ENCODE measurements at places on chromosomes 13 and 19. TPM values are rescaled to one million over a fixed set of nuclear protein-coding genes. Genes with fewer than 3 reads are reported as not detected.

GRCh38 chr13:96810104-96810503 lies 184.2 kb downstream of the OXGR1 start:
- DNase-seq = no peak

The MEDAG gene
- 634 TPM for total RNA-seq

The SLC7A10 gene
- not detected for total RNA-seq

GRCh38 chr13:99354371-99354951 lies 47.3 kb upstream of the GPR183 start:
- DNase-seq = no peak

DNA sequence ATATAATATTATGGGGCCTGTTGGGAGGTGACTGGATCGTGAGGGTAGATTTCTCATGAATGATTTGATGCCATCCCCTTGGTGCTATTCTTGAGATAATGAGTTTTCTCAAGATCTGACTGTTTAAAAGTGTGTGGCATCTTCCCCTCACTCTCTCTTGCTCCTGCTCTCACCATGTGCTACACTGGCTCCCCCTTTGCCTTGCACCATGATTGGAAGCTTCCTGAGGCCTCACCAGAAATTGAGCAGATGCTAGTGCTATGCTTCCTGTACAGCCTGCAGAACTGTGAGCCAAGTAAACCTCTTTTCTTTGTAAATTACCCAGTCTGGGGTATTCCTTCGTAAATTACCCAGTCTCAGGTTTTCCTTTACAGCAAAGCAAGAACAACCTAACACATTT lies 1.8 kb upstream of the ZNF599 start:
- no peak for DNase-seq
